ENCODE measurements at places on chromosomes 3 and 15. TPM values are rescaled to one million over a fixed set of nuclear protein-coding genes. Genes with fewer than 3 reads are reported as not detected.

Gene ARRDC4
- total RNA-seq = 57.6 TPM

Gene CCDC191
- total RNA-seq = 12.2 TPM

Gene IQCF5
- not detected for total RNA-seq

DNA sequence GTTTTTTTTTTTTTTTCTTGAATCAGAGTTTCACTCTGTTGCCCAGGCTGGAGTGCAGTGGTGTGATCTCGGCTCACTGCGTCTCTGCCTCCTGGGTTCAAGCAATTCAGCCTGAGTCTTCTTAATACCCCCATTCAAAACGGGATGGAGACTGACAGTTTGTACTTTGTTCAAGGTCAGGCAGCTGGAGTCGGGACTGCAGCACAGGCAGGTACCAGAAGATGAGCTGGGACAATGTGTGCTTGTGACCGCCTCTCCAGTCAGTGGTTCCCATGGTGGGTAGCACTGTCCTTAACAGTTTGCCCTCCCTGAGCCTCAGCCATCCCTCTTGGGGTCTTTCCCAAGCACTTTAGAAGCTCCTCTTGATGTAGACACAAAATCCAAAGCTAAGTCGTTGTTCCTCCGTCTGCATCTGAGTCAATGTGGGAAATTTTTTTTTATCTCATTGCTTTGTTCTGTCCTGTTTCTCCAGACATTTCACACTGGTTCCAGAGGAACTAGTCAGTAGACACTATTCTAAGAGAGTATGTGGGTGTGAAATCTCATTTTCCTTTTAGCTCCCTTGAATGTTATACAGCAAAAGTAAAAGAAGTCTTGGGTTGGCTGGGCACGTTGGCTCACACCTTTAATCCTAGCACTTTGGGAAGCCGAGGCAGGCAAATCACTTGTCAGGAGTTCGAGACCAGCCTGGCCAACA lies 5.3 kb upstream of the TTLL13 start:
- H3K36me3 ChIP-seq = no peaks in the 10 kb centered on the region
- H3K27me3 ChIP-seq = no peaks in the 10 kb centered on the region
- DNase-seq = no peak
- H3K4me1 ChIP-seq = peaks cover 3% of the 10 kb centered on the region

- H3K4me3 ChIP-seq = no peak overlapping the region
- no peak overlapping the region for H3K27ac ChIP-seq
- H3K4me1 ChIP-seq = no peaks in the 10 kb centered on the region
- H3K36me3 ChIP-seq = no peaks in the 10 kb centered on the region
- H3K27me3 ChIP-seq = no peaks in the 10 kb centered on the region
- DNase-seq = no peak
Observed at GRCh38 chr15:55240125-55240760, 43.5 kb upstream of the RSL24D1 start.

DNA sequence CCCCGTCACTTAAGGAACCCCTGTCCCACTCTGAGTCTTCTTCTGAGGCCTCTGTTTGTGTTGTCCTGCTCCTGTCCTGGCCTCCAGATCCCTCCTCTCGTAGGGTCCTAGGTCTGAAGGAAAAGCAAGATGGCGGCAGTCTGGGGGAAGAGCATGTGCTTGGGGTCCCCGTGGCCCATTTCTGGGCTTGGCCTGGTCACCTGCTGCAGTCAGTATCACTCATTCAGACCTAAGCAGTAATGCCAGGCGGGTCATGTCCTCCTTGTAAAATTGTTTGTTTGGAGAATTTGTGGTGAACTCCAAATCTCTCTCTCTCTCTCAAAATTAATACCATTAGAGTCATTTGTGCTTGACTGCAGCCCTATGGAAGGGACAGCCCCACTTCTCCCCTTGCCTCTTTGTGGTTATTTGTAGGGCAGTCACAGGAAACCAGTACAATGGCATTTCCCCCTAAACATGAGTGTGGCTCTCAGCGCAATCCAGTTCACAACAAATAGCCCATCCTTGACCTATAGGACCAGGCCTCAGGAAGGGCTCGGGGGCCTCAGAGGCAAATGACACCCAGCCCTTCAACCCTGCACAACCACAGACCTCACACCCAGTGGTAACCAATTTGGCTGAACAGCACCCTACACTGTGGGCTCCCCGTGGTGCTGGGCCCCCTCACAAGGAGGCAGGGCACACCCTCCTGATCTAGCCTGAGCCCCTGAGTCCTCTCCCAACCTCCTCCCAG lies 173.5 kb downstream of the OR4M2 start:
- H3K4me1 ChIP-seq = no peaks in the 10 kb centered on the region
- no peaks in the 10 kb centered on the region for H3K27me3 ChIP-seq
- DNase-seq = no peak
- H3K27ac ChIP-seq = no peak overlapping the region
- H3K36me3 ChIP-seq = no peaks in the 10 kb centered on the region
- no peak overlapping the region for H3K4me3 ChIP-seq

DNA sequence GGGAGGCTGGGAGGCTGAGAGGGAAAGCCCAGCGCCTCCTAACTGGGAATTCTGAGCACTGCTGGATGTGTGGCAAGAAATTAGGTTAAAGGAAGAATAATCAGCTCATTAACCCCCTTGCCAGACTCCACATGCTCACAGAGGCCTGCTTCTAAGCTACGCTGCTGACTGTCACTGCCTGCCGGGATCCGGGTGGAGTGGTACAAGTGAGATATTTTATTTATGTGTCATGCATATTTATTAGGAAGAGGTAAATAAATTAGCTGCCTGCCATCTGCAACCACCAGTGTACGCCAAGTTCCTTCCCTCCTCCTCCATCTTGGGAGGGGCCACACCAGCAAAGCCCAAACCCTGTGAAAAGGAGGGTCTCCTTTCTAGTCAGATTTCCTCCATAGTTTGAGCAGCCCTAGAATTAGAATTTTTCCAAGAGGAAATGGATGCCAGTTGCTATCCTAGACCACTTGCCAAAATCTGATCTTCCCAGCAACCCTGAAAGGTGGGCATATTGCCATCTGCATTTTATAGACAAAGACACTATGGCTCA lies 43.5 kb upstream of the GRIP2 start:
- no peak overlapping the region for H3K4me3 ChIP-seq
- H3K27ac ChIP-seq = no peak overlapping the region
- no peaks in the 10 kb centered on the region for H3K4me1 ChIP-seq
- H3K36me3 ChIP-seq = no peaks in the 10 kb centered on the region

DNA sequence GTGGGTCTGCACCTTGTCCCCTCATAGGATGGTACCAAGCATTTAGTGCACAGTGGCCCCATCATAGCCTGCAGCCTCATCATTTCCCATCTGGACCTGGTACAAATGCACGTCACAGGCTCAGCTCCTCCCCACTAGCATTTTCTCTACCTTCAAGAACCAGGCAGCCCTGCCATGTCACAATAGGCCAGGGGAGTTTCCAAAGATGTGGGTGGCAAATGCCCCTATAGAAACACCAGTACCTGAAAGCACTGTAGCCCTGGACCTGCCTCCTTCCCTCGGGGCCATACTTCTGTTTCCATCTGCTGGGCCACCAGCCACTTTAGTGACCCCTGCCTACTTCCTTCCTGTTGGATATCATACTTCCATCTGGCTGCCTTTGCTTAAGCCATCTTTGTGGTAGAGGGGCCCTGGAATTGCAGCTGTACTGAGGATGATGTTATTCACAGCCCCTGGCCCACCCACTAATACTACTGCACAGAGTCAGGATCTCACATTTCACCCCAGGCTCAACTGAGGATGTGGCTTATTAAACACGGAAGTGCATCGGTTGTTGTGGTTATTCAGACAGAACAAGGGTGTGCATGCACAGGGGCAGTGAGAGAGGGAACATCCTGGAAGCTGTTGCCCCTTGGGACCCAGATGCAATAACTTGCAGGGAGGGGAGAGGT lies 3.8 kb downstream of the TCTA start:
- no peak overlapping the region for H3K4me3 ChIP-seq
- H3K27ac ChIP-seq = peak overlapping the region; percentile 49
- H3K27me3 ChIP-seq = no peaks in the 10 kb centered on the region
- peaks cover 3% of the 10 kb centered on the region for H3K4me1 ChIP-seq
- DNase-seq = no peak

Data from tibial nerve (tissue), 4 donors.